ENCODE measurements at places on chromosomes 4 and X.

DNA sequence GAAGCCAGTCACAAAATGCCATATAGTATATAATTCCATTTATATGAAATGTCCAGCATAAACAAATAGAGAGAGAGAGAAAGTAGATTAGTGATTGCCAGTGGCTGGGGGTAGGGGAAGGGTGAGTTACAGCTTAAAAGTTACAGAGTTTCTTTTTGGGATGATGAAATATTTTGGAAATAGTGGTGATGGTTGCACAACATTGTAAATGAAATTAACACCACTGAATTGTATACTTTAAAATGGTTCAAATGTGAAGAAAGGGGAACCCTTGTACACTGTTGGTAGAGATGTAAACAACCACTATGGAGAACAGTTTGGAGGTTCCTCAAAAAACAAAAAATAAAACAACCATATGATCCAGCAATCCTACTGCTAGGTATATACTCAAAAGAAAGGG, 131.2 kb upstream of the GPC4 start:
- DNase-seq = no peak

DNA sequence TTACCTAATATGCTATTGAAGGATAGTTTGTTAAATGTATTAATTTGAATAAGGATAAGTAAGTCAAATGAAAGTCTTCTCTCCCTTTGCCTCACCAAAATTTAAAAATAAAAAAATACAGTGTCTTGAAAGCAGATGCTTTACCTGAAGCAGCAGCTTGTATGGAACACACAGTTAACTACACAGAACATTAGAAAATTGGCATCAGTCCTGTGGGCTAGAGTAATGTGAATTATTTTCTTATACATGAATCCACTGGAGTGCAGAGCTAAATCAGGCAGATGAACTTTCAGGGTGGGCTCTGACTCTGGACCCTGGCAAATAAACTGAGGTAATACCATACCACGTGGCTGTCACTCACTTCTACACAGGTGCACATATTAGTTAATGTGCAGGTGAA, 348.0 kb downstream of the FSTL5 start:
- no peak for DNase-seq

- DNase-seq = no peak
Observed at GRCh38 chr4:21830272-21830671, 118.3 kb downstream of the KCNIP4 start.

GRCh38 chr4:17010426-17011087, 112.1 kb upstream of the LDB2 start:
- no peak for DNase-seq

Measured in muscle of arm (tissue), 14 donors.